NCI-H510A (cell line): ENCODE measurements at places on chromosomes 12 and 14.

- no peak for DNase-seq
These were observed 91.4 kb downstream of the DRAM1 start for GRCh38 chr12:101968770-101969169.

- DNase-seq: no peak
These were observed 895 bp downstream of the SLC7A8 start for GRCh38 chr14:23182372-23183157.

DNA sequence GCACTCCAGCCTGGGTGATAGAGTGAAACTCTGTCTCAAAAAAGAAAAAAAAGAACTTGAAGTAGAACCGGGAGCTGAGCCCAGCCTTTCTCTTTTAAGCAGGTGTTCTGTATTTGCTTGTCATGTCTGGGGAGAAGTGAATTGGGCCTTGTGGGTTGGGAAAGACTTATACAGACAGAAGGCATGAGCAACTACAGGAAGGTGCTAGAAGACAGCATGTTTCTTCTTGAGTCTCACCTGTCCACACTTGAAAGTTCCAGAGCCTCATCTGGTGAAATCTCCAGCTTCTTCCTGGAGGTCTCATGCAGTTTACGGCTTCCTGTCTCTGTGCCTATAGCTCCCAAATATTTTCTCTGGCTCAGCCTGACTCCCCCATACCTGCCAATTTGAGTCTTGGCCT, 2.5 kb downstream of the PGAM5 start:
- DNase-seq: no peak

GRCh38 chr12:102317155-102317554, 119.5 kb upstream of the PMCH start:
- DNase-seq: no peak

DNA sequence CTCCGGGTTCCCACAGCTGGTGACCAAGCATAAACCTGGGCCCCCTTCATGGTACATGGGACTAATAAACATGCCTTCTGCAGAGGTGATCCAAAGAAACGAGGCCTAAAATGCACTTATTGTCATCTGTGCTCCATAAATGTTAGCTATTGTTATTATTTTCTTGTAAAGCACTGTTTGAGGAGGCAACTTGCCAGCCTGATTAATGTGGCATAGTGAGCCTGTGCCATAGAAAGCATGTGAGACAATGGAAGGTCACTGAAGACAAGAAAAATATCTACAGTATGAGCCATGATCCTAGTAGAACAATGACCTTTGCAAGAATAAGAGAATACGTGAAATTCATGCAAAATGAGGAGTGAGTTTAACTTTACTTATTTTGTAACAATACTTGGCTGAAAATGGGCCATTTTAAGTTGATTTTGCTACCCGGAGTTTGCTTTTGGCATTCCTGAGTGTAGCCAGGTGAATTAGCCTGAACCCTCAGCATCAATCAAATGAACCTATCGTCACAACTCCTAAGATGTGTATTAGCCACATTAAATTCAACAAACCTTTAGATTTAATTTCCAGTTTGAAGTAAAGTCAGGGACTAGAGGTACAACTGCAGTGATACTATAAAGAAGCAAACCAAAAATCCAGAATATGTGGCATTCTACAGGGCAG, 52.2 kb downstream of the CPM start:
- no peak for DNase-seq

DNA sequence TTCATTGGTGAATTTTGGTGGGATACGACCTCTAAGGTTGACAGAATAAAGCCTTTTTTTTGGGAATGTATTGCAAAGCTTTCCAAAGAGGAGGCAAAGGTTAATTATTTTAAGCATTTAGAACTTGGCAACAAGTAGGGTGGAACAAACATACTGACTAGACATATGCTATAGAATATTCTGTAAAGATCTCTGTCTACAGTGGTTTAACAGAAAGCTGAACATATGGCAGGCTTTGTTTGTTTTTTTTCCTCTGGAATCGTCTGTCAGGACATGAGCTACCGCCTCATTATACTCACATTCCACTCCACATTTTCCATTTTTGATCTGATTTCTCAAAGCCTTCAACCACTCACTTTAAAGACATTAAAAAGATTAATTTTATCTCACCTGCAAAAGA, 153.4 kb upstream of the PELI2 start:
- DNase-seq: no peak

GRCh38 chr12:90770861-90771260, 184.1 kb downstream of the CCER1 start:
- no peak for DNase-seq

GRCh38 chr12:117064049-117064448, 35.2 kb downstream of the TESC start:
- no peak for DNase-seq

GRCh38 chr12:120368789-120369602, at the start of gene MSI1:
MSI1 (minus strand) TSS chr12:120369164; CDS start chr12:120369091, 73 bp downstream.
- peak; percentile 36 for DNase-seq

DNA sequence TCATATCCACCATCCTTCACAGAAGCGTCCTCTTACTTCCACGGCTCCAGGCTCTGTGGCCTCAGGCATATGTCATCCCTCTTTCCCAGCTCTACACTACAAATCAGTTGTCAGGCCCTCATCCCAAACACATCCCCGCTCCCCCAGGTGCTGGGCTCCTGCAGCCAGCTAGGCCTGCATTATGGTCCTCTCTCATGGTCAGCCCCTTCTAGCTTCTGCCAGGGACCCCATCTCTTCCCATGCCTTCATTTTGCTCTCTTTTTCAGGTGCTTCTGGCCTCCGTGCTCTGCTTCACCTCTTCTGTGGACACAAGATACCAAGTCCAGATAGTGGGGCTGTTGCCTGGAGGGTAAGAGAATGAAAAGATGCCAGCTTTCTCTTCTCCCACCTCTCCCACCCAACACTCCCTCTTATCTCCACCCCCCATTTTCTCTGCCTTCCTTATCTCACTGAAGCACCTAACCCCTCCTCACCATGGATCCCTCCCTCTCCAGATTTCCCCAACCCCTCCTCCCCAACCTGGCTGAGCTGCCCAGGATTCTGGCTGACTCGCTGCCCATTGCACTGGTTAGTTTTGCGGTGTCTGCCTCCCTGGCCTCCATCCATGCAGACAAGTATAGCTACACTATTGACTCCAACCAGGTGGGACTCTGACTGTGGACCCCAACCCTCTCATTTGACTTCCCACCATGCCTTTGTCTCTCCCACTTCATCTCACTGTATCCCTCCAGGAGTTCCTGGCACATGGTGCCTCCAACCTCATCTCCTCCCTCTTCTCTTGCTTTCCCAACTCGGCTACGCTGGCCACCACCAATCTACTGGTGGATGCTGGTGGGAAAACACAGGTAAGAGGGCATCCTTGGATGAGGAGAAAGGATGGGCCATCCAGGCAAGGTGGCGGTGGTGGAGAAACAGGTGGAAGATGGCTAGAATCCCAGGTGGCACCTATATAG, 10.4 kb downstream of the B4GALNT1 start:
- no peak for DNase-seq

- DNase-seq: peak; percentile 49
These were observed at the start of gene NELL2 for GRCh38 chr12:44875954-44876543. NELL2 (minus strand) TSS chr12:44876315; CDS start chr12:44875869, 446 bp downstream.

GRCh38 chr14:92254786-92255185, 68.2 kb upstream of the SLC24A4 start:
- no peak for DNase-seq

DNA sequence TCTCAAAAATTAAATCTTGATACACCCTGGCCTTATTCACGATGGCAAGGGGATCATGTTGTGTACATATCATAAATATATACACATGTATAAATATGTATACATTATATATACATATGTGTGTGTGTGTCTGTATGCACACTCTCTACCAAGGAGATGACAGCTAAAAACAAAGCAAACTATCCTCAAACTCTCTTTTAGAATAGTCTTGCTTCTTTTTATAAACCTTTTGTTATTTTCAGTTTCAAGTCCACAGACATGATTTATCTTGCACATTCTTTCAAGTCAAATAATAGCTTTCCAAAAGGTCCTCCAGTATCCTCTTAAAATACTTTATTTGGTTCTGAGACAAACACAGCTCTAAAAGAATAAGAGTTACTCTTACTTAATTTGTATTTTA, 8.4 kb downstream of the ANO6 start:
- no peak for DNase-seq

DNA sequence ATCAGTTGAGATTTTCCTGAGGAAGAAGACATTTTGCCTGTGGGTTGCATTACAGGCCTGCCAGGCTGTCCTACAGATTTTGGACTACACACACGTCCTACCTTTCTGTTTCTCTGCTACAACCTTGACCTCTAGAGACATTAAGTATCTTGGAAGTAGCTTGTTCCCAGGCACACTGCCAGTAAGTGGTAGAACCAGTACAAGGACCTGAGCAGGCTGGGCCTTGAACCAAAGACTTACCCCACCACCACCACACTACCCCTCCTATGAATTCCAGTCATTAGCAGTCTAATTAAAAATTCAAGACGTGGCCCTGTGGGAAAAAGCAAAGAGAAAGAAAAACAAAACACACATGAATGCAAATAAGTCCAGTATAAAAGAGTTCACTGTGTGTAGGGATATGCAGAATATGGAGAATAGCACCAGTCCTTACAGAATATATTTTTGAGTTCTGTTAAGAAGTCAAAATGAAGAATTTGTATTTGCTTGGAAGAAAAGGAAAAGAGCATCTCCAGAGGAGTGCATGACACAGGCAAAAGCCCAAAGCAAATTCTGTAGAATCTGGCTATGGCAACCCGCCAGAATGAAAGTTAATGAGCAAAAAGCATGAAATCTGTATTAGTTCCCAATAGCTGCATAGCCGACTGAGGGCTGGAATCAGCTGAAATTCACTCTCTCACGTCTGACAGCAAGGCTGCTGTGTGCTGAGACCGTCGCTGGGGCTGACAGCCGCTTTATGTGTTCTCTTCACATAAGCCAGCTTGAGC, 74.3 kb upstream of the ST8SIA1 start:
- no peak for DNase-seq

- DNase-seq: no peak
These were observed 47.7 kb downstream of the SLC16A7 start for GRCh38 chr12:59643550-59643949.

DNA sequence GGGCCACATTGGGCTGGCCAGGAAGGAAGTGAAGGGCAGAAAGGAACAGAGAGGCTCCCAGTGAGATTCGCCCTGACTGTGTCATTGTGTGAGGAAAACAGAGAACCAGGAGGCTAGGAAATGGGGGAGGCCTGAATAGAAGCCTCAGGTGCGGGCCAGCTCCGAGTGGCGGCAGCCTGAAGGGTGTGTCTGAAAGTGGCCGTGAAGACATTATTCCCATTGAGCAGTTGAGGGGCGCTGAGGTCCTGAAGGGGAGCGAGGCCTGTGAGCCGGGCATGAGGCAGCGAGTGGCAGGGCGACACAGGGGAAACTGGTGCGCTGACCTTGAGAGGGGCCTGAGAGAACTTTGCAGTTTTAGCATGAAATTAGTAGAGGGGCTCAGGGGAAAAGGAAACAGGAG, 6.9 kb downstream of the CLBA1 start:
- no peak for DNase-seq

DNA sequence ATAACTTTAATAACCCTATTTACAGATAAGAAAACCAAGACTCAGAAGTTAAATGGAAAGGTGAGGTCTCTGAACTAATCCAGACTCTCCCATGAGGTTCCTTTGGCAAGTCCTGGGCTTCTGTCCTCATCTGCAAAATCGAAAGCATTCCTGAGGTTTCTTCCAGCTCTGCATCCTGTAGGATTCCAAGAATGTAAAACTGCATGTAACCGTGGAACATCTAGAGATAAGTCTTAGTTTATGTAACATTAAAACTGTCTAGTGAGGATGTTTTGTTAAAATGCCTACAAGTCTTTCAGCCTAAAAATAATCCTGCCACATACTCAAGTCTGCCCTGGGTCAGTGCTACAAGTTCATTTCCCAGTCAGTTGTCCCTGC, 7.3 kb upstream of the ITFG2 start:
- no peak for DNase-seq

GRCh38 chr12:14854586-14855183, 11.4 kb upstream of the ART4 start:
- no peak for DNase-seq

DNA sequence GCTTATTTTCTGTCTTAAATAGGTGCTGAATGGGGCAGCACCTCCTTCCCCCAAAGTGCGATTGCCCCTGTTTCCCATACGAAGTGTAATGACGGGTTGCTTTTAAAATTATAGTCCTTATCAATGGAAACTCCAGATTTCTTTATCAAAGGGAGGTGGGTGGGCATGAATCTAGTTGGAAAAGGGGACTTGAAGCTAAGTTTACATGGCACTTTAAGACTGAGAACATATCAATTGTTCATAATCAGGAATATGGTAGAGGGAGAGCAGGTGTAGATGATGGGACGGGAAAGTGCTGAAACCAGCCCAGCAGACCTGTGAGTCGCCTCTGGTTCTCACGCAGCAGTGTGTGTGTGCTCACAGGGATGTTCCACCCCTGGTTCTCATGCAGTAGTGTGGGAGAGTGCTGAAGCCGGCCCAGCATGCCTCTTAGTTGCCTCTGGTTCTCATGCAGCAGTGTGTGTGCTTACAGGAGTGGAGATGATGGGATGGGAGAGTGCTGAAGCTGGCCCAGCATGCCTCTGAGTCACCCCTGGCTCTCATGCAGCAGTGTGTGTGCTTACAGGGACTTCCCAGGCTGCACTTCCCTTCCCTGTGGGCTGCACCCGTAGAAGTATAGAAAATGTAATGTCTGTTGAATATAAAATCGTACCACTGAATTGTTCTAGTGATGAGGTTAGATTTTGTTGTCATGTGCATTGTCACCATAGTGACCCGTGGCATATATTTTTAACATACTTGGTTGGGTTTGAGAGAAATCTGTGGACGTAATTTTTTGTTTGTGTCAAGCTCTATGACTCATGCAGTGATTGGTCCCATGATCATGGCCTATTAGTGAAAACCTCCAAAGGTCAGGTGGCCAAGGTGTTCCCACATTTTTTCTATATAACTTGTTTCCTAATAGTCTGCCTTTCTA, 51.6 kb downstream of the GPATCH2L start:
- no peak for DNase-seq

DNA sequence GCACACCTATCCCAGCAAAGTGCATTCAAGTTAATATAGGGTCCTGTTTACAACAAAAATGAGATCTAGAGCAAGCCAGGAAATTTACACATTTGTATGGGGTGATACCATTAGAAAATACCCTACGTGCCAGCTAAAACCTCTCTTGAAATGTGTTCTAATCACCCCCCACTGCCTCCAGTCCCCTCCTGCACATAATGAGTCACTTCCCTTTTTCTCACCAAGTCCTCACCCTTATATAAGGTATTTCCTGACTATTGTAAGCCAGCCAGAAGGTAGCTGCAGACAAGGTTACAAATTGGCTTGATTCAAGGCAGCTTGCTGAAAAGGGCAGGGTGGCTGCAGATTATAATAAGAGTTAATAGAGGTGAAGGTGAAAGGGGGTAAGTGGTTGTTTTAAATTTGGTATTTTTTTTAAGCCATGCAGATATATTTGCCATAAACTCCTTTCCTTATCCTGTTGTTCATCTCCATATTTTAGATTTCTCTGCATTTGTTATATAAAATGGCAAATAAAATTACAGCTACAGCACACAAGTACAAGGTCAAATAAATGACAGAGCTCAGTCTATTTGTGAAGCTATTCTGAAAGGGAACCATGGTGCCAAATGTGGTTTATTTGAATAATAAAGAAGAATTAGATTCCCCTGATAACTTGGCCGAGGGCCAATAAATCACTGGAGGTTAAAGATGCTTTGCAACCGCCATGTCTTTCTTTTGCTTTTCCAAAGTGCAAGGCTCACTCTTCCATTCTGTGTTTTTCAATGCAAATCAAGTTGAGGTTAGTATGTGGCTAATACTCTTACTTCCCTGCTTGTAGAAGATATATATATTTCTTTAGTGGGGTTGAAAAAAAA, 385.9 kb downstream of the EGLN3 start:
- no peak for DNase-seq
